Stimulated activated CD4-positive, alpha-beta T cell treated with anti-CD3 and anti-CD28 coated beads, Interleukin-1b, Interleukin-23, amount 100 ng/mL, for 1 hour (primary cell): ENCODE measurements at places on chromosomes 5 and 9.

DNA sequence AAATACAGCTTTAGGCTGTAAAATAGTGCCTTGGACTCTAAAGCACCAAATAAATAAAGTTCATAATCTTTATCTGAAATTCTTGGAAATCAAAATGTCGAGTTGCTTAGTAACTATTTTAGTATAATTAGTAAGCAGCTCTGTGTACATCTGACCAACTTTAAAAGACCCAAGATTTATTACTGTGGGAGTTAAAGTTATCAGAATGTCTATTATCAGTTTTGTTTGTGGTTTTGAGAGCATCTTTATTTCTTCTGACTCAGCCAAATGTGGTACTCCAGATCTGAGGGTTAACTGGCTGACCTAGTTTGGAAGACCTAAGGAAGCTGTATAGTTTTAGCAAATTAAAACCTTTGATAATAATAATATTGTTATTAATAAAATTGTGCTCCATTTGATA lies 81.2 kb downstream of the PRLR start:
- DNase-seq = no peak

DNA sequence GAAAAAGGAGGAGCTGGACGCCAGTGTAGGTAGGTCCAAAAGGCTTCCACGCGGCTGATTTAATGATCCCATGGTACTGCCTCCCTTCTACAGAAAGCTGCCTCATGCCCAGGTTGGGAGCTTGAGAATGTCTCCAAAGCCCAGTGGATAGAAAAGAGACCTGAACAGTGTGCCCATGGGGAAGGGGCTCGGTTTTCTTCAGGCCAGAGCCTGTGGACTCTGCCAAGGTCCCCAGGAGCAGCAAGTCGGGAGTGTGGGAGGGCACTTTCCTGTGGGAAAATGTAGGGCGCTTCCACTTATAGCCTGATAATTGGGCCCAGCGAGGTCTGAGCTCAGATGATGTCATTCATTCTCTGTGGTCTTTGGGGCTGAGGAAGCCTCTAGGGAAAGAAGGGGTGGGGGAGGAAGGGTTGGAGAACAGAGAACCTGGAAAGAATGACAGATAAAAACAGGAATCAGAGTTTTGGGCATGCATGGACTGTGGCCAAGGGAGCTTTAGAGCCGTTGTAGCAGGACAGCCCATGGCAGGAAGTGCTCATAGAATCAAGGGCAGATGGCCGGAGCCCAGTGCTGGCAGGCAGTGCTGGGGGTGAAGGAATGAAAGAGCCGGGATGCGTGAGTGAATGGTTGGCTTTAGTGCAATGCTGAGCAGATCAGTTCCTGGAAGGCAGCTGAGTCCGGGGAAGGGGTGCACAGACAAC lies 42.5 kb upstream of the SH3PXD2B start:
- no peak for DNase-seq

DNA sequence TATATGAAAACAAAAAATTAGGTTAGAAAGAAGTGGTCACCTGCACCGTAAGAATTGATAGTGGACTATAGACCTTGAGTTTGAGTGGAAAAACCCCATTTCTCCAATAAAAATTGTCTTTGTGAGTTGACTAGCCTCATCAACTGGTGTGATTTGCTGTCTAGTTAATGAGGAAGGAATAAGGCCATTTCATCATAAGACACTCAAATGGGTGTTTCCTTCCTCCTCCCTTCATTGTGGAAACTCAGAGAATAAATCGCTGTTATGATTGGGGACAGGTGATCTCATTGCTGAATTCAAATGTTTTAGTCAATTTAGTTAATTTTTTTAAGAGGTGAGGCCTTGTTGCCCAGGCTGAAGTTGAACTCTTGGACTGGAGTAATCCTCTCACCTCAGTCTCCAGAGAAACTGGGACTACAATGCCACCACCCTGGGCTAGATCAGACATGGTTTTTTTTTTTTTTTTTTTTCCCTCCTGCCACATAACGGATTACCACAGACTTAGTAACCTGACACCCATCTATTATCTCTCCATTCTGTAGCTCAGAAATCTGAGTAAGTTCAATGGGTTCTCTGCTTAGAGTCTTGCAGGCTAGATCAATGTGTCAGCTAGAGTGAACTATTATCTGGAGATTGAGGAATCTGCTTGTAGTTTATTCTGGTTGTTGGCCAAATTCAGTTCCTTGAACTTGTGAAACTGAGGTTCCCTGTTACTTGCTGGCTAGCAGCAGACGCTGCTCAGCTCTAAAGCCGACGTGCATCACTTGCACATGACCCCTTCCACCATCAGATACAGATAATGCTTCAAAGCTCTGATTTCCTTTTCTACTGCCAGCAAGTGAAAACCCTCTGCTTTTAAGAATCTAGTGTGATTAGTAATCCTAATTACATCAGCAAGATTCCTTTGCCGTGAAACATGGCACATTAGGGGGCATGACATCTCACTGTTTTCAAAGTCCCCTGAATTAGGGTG lies 663.8 kb upstream of the CDH9 start:
- DNase-seq = no peak

- no peak for DNase-seq
These were observed 1.3 kb downstream of the TXN start for GRCh38 chr9:110255034-110255462.

GRCh38 chr5:171849585-171850323 lies 64.1 kb downstream of the SMIM23 start:
- no peak for DNase-seq

DNA sequence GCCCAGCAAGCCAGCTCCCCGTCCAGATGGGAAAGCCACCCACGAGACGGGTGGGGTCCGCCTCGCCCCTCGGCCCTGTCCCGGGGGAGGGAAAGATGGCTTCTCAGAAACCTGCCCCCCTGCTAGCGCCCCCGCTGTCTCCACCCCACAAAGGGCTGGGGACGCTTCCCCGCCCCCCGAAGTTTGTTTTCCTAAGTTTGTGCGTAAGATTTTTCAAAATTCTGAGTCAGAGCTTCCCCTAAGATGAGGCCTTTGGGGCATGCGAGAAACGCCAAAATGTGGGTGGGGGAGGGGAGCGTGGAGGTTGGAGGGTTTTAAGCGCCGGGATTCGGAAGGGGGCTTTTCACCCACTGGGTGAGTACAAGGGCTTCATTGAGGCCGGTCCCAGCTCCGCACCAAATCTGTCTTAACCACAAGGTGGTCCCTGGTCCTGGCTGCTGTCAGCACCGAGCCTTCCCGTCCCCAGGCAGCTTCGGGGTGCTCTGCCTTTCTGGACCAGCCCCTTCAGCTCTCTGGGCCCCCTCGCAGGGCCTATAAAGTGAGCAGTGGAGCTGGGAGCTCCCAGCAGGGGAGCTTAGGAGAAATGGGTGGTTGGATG lies 32.3 kb downstream of the PRRX2 start:
- DNase-seq = no peak

- DNase-seq = no peak
These were observed 204.2 kb downstream of the SGCD start for GRCh38 chr5:156531199-156531598.

GRCh38 chr5:121628783-121629182 lies 222.9 kb upstream of the FTMT start:
- DNase-seq = no peak

- no peak for DNase-seq
These were observed 161.4 kb downstream of the SLIT3 start for GRCh38 chr5:169139480-169140050.

GRCh38 chr9:117705386-117705785 lies 1.2 kb downstream of the TLR4 start:
- DNase-seq = no peak

DNA sequence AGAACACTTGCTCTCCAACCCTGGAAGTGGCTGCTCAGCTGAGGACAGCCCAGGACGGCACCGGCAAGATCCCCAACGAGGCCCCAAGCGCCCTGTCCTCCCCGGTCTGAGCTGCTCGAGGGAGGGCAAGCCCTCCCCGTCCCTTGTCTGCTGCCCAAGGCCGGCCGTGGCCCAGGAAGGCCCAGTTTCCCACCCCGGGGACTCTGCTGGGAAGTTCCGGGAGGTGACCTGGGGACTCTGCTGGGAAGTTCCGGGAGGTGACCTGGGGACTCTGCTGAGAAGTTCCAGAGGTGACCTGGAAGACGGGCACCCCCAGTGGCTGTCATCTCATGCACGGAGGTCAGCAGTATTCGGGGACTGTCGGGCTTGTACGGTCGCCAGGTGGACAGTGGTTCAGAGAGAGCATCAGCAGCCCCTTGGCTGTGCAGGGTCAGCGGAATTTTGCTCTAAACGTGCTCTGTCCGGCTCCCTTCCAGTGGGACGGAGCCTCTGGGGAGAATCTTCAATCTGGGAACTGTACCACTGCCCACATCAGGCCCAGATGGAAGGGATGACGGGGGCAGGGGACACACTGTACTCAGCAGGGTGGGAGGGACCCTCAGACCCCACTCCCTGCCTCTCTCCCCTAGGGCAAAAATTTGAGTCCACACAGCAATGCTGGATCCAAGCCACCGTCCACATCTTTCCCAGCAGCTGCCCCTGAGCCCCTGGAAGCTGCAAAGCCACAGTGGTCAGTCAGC lies 7.2 kb downstream of the NACC2 start:
- no peak for DNase-seq

GRCh38 chr5:170479484-170479883 lies 24.3 kb upstream of the KCNIP1 start:
- no peak for DNase-seq

DNA sequence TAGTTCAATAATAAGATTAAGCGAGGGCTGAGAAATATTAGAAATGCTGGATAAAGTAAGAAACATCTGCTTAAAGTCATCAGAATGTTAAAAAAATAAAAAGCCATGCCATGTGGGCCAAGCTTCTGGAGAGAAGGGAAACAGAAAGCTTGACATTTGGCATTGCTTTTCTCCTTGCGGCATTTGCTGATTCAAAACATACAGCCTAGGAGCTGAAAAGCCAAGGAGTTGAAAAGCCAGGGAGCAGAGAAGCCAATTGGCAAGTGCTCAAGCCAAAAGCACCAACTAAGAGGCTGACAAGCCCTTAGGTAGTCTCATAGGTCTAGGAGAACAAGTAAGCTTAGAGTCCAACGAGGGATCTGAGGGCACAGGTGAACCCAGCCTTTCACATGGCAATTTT lies 754.3 kb downstream of the TLE4 start:
- no peak for DNase-seq

GRCh38 chr5:148455185-148455584 lies 71.4 kb downstream of the FBXO38 start:
- DNase-seq = no peak

DNA sequence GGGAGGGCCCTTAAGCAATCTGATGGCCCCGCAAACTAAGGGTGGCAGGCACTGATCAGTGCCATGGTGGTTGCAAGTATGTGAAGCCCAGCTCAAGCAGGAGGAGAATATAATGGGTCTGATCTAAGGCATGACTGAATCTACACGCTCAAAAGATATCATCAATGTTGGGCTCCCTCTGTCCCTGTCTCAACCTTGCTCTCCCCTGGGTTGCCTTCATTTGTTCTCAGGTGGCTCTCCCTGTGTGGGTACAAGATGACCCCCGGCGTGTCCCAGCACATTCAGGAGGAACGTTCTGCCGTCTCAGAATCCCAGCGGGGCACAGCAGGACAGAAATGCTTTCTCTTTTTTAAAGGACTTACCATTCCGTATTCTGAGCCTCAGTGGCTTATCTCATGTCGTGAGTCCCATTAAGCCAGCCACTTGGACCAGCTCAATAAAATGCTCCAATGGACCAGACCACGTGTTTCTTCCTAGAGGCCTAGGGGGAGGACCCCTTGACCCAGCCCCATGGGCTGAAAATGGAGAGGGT lies 12.0 kb upstream of the RNF130 start:
- DNase-seq = no peak

DNA sequence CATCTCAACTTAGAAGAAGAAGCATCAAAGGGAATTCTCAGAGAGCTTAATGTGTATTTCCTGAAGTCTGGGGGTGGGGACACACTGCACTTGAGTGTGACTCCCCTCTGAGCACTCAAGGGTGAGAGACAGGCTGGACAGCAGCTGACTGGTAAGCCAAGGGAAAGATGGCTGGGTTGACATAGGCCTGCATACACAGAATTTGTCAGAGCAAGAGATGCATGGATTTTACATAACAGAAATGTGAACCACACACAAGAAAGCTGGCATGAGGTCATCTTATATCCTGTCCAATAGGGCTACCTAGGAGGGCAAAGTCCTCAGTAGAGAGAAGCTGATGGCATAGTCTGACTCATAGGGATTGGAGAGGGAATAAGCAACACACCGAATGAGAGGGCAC lies 114.3 kb upstream of the EPB41L4A start:
- DNase-seq = no peak

DNA sequence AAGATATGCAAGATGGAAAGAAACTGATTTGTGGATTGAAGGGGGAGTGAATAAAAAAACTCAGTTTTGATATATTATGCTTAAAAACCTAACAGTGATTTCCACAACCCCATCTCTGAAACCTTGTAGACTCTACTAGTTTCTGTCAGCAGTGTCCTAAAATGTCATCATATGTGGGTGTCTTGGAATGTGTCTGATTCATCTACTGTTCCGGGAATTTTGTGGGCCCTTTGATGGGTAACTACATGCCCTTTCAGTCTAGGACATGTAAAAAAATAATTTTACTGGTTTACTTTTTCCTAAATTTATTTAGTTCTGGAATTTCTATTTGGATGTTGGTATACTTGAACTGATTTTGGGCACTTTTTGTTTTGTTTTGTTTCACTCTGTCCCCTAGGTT lies 118.9 kb upstream of the NMUR2 start:
- no peak for DNase-seq

- no peak for DNase-seq
These were observed 202.7 kb upstream of the RGMB start for GRCh38 chr5:98570661-98571191.

GRCh38 chr9:99873943-99874584 lies 32.4 kb upstream of the STX17 start:
- no peak for DNase-seq

GRCh38 chr5:74326571-74327338 lies 313.8 kb downstream of the ENC1 start:
- DNase-seq = no peak

DNA sequence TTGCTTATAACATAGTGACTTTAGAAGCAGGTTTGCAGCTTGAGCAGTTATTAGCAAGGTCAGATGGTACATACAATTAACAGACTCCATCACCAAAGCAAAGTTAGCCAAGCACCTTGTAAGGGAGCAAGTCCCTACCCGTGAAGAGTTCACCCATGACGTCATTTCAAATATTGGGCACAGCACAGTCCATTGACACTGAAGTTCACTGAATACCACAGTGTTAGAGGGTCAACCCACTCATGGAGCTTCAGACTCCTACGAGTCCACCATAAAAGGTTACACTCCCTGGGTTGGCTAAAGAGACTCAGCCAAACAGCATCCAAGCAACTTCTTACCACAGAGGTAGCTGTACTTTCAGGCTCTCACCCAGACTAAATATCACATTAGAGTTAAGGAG lies 77.5 kb downstream of the GALNT10 start:
- DNase-seq = no peak

GRCh38 chr5:72623323-72623722 lies 116.1 kb upstream of the ZNF366 start:
- DNase-seq = no peak

- peak; percentile 18 for DNase-seq
These were observed at the start of gene MARVELD2 for GRCh38 chr5:69414885-69415583. Gene MARVELD2, plus strand, starts transcription at chr5:69415116. Its CDS starts 4,270 bp downstream, at chr5:69419386.

- DNase-seq = no peak
These were observed 282.6 kb upstream of the SMC2 start for GRCh38 chr9:103811462-103811861.

GRCh38 chr5:43729846-43730478 lies 127.0 kb downstream of the NNT start:
- no peak for DNase-seq
